Renal pelvis (tissue), 12 donors: ENCODE measurements at places on chromosomes 3 and 15.

DNA sequence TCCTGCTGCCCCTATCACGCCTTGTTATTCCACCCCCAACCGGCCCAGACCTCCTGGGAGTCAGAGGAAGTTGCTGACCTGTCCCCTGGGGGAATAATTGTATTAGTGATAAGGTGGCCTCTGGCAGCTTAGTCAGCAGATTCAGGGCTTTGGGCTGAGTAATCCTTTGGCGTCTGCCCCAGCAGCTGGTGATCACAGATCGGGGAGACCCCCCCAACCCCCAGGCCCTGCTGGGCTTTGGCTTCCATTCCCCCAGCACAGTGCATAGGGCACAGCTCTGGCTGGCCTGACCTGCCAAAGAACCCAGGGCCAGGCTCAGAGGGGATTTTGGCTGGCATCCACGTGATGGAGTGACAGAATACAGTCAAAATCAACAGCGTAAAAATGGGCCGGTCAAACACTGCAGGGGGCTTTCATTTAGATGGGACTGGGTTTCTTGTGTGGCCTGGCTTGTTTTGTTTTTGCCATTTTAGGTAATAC, 3.9 kb upstream of the NR2E3 start:
- DNase-seq: no peak

- DNase-seq: no peak
Measured at GRCh38 chr3:183546625-183547024, 8.9 kb downstream of the KLHL6 start.

DNA sequence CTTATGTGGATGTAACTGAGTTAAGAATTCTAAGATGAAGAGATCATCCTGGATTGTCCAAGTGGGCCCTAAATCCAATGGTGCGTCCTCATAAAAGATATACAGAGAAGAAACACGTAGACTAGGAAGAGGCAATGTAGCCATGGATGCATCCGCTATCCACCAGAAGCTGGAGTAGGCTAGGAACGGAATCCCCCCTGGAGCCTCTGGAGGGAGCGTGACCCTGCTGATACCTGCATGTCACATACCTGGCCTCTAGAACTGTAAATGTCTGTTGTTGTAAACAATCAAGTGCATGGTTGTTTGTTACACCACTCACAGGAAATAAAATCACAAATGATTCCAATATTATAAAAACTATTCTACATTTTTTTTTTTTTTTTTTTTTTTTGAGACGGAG, 254.5 kb upstream of the RORA start:
- DNase-seq: no peak

GRCh38 chr15:74426404-74427281, 7.1 kb downstream of the SEMA7A start:
- DNase-seq: no peak

GRCh38 chr3:139811331-139811730, 123.7 kb upstream of the CLSTN2 start:
- DNase-seq: no peak

- no peak for DNase-seq
Measured at GRCh38 chr15:71093054-71094024, 21.9 kb upstream of the THSD4 start.

GRCh38 chr3:189317911-189318310, 146.1 kb downstream of the TPRG1 start:
- DNase-seq: no peak

GRCh38 chr15:72809329-72809728, 25.8 kb upstream of the ADPGK start:
- no peak for DNase-seq

DNA sequence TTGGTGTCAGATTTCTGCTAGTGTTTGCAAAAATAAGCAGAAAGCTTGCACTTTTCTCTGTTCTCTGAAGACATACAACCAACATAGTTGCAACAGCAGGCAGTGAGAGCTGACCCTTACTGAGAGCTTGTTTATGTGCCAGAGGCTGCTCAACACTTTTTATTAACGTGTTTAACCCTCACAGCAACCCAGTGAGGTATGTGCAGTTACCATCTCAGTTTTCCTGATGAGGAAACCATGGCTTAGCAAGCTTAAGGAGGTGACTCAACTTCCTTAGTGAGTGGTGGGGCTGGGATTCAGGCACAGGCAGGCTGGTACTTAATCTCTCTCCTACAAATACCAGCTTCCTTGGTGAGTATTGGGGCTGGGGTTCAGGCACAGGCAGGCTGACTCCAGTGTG, 158.1 kb upstream of the CTDSPL start:
- no peak for DNase-seq

GRCh38 chr3:20604659-20605058, 418.7 kb upstream of the SGO1 start:
- DNase-seq: no peak

DNA sequence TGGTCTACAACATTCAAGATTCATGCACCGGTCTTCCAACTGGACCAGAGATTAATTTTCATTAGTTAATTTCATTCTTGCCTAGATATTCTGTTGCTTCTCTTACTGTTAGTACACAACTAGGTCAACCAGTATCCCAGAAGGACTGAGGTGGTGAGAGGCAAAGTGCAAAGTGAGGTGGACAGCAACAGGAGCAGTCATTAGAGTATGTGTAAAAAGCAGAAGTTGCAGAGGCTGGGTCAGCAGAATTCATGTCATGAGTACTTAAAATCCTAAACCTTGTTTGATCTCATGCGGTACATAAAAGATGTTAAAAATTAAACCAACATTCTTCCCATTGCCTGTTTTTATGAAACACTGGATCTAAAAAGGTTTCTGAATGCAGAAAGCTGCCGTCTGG, 46.7 kb downstream of the PARP14 start:
- DNase-seq: no peak

DNA sequence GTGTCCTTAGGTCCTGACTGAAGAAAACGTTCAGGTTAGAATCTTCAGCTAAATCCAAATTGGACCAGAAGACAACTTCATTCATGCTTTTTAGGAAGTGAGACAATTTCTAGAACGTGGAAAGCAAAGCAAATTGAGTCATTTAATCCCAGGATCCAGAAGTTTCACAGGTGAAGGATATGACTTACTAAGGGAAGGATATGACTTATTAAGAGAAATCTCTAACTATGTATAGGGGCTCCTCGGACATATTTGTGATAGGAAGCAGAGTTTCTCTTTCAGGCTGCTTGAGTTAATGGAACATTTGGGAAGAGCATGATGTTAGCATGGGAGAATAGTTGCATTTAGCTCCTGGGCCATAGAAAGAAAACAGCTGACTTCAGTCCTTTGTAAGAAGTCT, 16.1 kb upstream of the PLOD2 start:
- no peak for DNase-seq

GRCh38 chr15:62928242-62928999, 114.1 kb upstream of the TPM1 start:
- DNase-seq: no peak

DNA sequence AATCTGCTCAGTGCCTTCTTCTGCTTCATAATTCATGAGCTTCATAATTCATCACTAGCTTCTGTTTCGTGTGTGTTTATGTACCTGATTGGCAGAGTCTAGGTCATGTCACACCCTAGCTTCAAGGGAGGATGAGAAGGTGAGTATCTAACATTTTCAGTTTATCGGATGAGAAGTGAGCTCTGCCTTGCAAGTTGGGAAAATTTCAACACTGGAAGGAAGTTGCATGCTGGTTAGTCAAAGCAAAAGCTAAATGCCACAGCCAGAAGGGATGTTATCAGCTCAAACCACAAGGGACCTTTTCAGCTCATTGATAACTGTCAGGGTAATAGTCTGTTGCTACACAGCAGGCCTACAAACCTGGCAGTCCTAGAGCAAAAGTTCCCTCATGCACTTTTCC, 7.3 kb upstream of the TNFSF10 start:
- no peak for DNase-seq
